Lower lobe of right lung (tissue), 2 donors: ENCODE measurements at places on chromosomes 4 and X. TPM values are rescaled to one million over a fixed set of nuclear protein-coding genes. Genes with fewer than 3 reads are reported as not detected.

DNA sequence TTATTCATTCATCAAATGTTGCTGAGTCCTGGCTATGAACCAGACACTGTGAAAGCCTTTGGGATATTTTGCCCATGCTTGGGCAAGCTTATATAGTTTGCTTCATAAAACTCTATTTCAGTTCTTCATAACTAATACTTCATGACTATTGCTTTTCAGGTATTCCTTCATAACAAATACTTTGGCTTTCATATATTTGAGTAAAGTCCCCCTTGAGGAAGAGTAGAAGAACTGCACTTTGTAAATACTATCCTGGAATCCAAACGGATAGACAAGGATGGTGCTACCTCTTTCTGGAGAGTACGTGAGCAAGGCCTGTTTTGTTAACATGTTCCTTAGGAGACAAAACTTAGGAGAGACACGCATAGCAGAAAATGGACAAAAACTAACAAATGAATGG, 1.7 kb upstream of the AFP start:
- no peaks in the 10 kb centered on the region for H3K27me3 ChIP-seq
- no peak overlapping the region for H3K4me3 ChIP-seq
- no peak overlapping the region for H3K27ac ChIP-seq
- no peaks in the 10 kb centered on the region for H3K4me1 ChIP-seq
- DNase-seq, result no peak

- H3K27ac ChIP-seq, result no peak overlapping the region
- peaks cover 2% of the 10 kb centered on the region for H3K4me1 ChIP-seq
- no peaks in the 10 kb centered on the region for H3K27me3 ChIP-seq
- no peaks in the 10 kb centered on the region for H3K36me3 ChIP-seq
These were observed 420.6 kb downstream of the SPRY1 start for GRCh38 chr4:123817025-123817688.

- H3K27ac ChIP-seq, result no peak overlapping the region
- H3K27me3 ChIP-seq, result no peaks in the 10 kb centered on the region
- H3K4me1 ChIP-seq, result no peaks in the 10 kb centered on the region
- H3K36me3 ChIP-seq, result no peaks in the 10 kb centered on the region
- no peak for DNase-seq
These were observed 39.7 kb downstream of the IRS4 start for GRCh38 chrX:108696690-108697089.

DNA sequence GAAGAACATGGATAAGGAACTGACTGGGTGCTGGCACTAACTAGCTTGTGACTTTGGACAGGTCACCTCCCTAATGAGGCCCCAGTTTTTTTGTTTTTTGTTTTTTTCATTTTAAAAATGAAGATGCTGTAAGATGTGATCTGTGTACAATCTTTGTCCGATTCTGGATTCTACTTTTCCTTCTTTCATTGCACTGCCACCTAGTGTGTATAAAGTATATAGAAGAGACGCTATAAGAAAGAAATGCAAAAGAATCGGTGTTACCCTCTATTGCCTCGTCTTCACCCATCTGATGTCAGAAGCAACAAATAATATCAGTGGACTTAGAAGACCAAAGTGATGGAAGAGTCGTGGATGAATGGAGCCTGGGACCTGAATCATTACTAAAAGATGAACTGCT, 58.6 kb upstream of the P2RY10 start:
- H3K4me1 ChIP-seq, result no peaks in the 10 kb centered on the region
- no peaks in the 10 kb centered on the region for H3K27me3 ChIP-seq
- H3K36me3 ChIP-seq, result no peaks in the 10 kb centered on the region
- DNase-seq, result no peak
- no peak overlapping the region for H3K27ac ChIP-seq
- H3K4me3 ChIP-seq, result no peak overlapping the region

GRCh38 chrX:10143071-10143983, 13.4 kb upstream of the CLCN4 start:
- H3K36me3 ChIP-seq, result peaks cover 38% of the 10 kb centered on the region
- no peaks in the 10 kb centered on the region for H3K27me3 ChIP-seq
- H3K27ac ChIP-seq, result no peak overlapping the region
- H3K4me1 ChIP-seq, result no peaks in the 10 kb centered on the region
- DNase-seq, result no peak
- H3K4me3 ChIP-seq, result no peak overlapping the region

DNA sequence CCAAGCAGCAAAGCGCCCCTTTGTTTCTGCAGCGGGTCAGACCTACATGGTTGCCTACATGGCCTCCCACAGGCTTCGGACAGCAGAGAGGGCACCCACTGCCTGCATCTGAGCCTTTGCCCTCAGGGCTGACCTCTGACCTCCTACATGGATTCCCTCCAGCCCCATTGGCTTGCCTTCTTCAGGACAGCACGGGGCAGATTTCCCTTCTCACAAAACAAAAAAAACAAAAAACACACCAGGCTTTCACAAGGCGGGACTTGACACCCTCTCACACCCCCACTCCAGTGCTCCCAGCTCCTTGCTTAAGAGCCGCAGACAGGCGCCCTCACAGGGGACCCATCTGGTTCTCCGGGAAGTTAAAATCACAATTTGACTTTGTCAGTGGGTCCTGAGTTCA, 32.9 kb downstream of the ZFYVE28 start:
- H3K27me3 ChIP-seq, result no peaks in the 10 kb centered on the region
- peaks cover 10% of the 10 kb centered on the region for H3K4me1 ChIP-seq
- no peak overlapping the region for H3K4me3 ChIP-seq
- no peak overlapping the region for H3K27ac ChIP-seq
- DNase-seq, result no peak

GRCh38 chr4:82415922-82416365, 14.3 kb downstream of the HNRNPDL start:
- no peaks in the 10 kb centered on the region for H3K36me3 ChIP-seq
- no peak overlapping the region for H3K4me3 ChIP-seq
- H3K27me3 ChIP-seq, result no peaks in the 10 kb centered on the region

DNA sequence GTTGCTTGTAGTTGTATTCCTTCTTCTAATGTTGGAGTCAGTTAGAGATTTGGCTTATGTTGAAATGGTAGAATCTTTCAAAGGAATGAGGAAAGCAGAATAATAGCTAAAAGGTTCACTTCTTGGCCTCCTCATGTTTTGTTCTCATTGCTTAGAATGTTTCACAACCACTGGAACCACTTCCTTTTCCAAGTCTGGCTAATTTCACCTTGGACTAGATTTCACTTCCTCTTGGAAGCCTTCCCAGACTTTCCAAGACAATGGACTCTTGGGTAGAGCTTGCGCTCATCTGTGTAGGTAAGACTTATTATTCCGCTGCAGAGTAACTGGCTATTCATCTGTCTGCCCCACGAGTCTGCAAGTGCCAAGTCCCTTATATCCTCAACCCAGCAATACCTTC, 8.3 kb downstream of the SPATA18 start:
- H3K36me3 ChIP-seq, result no peaks in the 10 kb centered on the region
- no peak overlapping the region for H3K27ac ChIP-seq
- peaks cover 29% of the 10 kb centered on the region for H3K4me1 ChIP-seq

GRCh38 chr4:184648054-184648312, 1.3 kb downstream of the CASP3 start:
- DNase-seq, result no peak
- H3K4me3 ChIP-seq, result peak overlapping the region; percentile 66

- H3K4me3 ChIP-seq, result no peak overlapping the region
- DNase-seq, result no peak
- H3K4me1 ChIP-seq, result no peaks in the 10 kb centered on the region
These were observed 118.5 kb upstream of the OTUD4 start for GRCh38 chr4:145298885-145299284.

GRCh38 chr4:47612116-47613023, 127.3 kb downstream of the ATP10D start:
- H3K27me3 ChIP-seq, result no peaks in the 10 kb centered on the region
- H3K27ac ChIP-seq, result no peak overlapping the region
- DNase-seq, result no peak
- no peaks in the 10 kb centered on the region for H3K36me3 ChIP-seq
- no peaks in the 10 kb centered on the region for H3K4me1 ChIP-seq

- H3K36me3 ChIP-seq, result no peaks in the 10 kb centered on the region
- peaks cover 18% of the 10 kb centered on the region for H3K4me1 ChIP-seq
- H3K27ac ChIP-seq, result no peak overlapping the region
- no peaks in the 10 kb centered on the region for H3K27me3 ChIP-seq
- DNase-seq, result no peak
- H3K4me3 ChIP-seq, result no peak overlapping the region
These were observed 77.5 kb downstream of the HTRA3 start for GRCh38 chr4:8346838-8347605.

DNA sequence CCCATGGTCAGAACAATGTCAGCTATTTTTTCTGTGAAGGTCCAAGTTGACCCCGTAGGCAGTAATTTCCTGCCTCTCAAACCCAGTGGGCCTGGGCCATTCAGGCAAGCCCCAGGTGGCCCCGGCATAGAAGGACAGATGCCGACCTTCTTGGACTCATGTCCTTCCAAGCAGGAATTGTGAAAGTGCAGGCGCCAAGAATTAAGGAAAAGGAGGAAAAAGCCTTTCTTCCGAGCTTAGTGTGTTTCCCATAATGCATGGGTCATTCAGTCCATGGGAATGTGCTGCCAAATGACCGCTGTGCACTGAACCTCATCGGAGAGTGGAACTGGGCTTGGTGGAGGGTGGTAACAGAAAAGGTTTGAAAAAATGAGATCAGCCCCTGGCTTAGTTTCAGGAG, 196.5 kb upstream of the HS3ST1 start:
- no peaks in the 10 kb centered on the region for H3K4me1 ChIP-seq
- H3K27me3 ChIP-seq, result no peaks in the 10 kb centered on the region
- no peaks in the 10 kb centered on the region for H3K36me3 ChIP-seq
- no peak overlapping the region for H3K27ac ChIP-seq
- no peak for DNase-seq

DNA sequence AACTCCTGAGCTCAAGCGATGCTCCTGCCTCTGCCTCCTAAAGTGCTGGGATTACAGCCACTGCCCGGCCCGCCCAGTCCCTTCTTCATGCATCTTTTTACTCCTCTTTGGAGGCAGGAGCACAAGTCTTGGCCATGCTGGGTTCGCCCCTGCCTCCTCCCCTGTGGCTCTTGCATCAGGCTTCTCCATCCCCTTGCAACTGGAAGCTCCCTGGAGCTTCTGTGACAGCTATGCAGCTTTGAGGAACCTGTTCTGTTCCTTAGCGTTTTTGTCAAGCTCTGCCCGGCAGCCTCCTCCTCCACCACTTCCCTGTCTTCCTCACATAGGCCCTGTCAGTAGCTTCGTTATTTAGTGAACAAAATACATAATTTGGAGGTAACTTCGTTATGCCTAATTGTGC, 73.9 kb downstream of the PSAPL1 start:
- DNase-seq, result no peak
- no peak overlapping the region for H3K4me3 ChIP-seq
- H3K4me1 ChIP-seq, result peaks cover 13% of the 10 kb centered on the region
- no peak overlapping the region for H3K27ac ChIP-seq
- H3K36me3 ChIP-seq, result no peaks in the 10 kb centered on the region

The ADH1A gene
- total RNA-seq, result 3.0 TPM

The ERCC6L gene
- 0.24 TPM for total RNA-seq

The ANK2 gene
- 14.0 TPM for total RNA-seq

The MAGEE2 gene
- not detected for total RNA-seq

The PORCN gene
- 6.1 TPM for total RNA-seq

The GPRASP2 gene
- 7.9 TPM for total RNA-seq

The OTUD6A gene
- total RNA-seq, result not detected

The BRS3 gene
- total RNA-seq, result not detected

The MUC7 gene
- not detected for total RNA-seq
